ENCODE measurements at places on chromosomes 11 and 22. TPM values are rescaled to one million over a fixed set of nuclear protein-coding genes. Genes with fewer than 3 reads are reported as not detected.

DNA sequence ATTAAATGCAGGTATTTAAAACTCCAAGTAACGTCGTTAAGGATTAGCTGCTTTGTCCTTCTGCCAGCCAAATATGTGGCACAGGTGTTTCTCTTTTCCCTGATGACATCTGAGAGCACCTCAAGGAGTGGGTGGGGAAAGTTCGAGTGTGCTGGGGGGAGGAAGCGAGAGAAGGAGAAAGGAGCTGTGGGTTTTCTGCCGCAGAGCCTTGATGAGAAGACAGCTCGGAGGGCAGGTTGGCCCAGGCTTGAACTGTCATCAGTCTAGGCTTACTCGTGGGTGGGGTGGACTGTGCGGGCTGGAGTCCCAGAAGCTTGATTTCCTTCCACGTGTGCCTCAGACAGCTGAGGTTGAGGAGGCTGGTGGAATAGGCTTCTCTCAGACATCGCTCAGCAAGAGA is 15.2 kb upstream of the SORL1-AS1 start:
- peak; percentile 68 for DNase-seq
- no peaks in the 10 kb centered on the region for H3K27me3 ChIP-seq
- H3K27ac ChIP-seq, result peak overlapping the region; percentile 15
- H3K4me3 ChIP-seq, result no peak overlapping the region
- peaks cover 28% of the 10 kb centered on the region for H3K36me3 ChIP-seq

DNA sequence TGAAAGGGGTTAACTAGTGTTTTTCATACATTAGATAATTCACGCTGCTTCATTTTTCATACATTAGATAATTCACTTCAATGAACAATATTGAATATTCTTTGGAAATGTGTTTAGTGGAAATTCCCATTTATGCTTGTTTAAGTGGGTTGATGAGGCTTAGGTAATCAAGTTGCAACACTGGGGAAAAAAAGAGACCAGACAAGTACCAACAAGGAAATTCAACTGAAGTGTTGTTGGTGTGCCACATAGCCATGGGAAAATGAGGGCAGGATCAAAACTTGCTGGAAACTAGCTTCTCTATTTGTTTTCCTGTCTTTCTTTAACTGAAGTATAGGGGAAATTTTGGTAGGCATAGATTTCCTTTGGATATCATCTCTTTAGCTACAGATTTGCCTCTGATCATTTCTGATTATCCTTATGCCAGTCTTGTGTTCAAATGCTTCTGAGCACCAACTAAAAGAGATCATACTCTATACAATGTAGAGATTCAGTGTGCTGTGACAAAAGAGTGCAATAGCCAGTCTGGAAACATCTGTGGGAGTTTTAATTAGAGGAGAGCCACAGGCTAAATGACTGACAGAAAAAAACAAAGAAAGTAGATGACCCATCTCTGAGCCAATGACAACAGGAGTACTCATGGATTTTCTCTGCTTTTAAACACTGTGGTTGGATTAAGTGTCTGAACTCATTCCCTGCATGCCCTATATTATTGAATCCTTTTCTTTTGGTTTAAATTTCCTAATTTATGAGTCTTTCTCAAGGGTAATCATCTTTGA is 67.6 kb upstream of the CTSC start:
- no peaks in the 10 kb centered on the region for H3K27me3 ChIP-seq
- H3K36me3 ChIP-seq, result no peaks in the 10 kb centered on the region
- H3K4me3 ChIP-seq, result no peak overlapping the region
- no peak overlapping the region for H3K27ac ChIP-seq
- no peaks in the 10 kb centered on the region for H3K4me1 ChIP-seq

DNA sequence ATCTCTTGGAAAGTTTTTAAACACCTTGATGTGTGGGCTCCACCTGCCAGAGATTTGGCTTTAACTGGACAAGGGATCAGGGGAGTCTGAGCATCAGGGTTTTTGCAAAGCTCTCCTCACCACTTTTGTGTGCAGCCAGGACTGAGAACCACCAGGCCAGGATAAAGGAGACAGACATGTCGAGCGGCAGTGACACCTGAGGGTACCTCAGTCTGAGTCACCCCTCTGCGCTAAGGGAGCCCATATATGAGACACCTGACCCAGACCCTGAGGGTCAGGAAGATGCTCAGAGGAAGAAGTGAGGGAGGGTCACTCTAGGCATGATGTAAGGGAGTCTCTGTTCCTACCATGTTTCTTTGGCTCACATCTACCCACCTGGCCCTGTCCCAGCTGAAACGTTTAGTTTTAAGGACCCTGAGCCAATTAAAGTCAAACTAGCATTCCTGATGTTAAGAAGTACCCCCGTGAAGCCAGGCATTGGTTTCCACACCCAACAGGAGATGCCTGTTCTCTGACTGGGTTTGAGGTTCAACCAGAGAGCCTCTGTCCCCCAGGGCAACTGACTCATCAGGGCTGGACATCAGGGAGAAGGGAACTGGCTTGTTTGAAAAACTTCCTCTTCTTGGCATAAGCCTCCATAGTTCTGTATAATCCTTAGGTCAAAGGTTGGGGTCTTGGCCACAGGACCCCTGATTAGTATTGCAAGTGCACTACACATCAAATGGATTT is 72.4 kb upstream of the BIRC3 start:
- DNase-seq, result no peak
- no peaks in the 10 kb centered on the region for H3K36me3 ChIP-seq
- no peak overlapping the region for H3K27ac ChIP-seq
- H3K27me3 ChIP-seq, result no peaks in the 10 kb centered on the region
- H3K4me1 ChIP-seq, result no peaks in the 10 kb centered on the region

DNA sequence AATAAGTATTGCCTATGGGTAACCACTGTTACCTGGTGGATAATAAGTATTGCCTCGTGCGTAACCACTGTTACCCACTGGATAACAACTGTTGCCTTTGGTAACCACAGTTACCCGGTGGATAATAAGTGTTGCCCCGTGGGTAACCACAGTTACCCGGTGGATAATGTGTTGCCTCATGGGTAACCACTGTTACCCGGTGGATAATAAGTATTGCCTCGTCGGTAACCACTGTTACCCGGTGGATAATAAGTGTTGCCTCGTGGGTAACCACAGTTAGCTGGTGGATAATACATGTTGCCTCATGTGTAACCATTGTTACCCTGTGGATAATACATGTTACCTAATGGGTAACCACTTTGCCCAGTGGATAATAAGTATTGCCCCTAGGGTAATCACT is 9.8 kb upstream of the NXPE4 start:
- no peaks in the 10 kb centered on the region for H3K36me3 ChIP-seq
- no peak overlapping the region for H3K27ac ChIP-seq
- no peak overlapping the region for H3K4me3 ChIP-seq
- DNase-seq, result no peak
- no peaks in the 10 kb centered on the region for H3K27me3 ChIP-seq

DNA sequence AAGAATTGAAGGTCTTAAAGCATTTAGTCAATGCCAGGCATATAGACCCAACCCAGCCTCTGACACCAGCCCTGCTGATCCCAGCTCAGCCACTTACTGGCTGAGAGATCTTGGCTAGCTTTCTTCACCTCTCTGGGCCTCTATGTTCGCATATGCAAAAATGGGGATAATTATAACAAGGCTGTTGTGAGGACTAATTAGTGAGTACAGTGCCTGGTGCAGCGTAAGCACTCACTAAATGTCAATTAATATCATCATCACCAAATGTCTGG is 10.5 kb downstream of the CHST1 start:
- no peaks in the 10 kb centered on the region for H3K36me3 ChIP-seq
- H3K4me3 ChIP-seq, result no peak overlapping the region
- no peak for DNase-seq
- no peak overlapping the region for H3K27ac ChIP-seq
- no peaks in the 10 kb centered on the region for H3K4me1 ChIP-seq

DNA sequence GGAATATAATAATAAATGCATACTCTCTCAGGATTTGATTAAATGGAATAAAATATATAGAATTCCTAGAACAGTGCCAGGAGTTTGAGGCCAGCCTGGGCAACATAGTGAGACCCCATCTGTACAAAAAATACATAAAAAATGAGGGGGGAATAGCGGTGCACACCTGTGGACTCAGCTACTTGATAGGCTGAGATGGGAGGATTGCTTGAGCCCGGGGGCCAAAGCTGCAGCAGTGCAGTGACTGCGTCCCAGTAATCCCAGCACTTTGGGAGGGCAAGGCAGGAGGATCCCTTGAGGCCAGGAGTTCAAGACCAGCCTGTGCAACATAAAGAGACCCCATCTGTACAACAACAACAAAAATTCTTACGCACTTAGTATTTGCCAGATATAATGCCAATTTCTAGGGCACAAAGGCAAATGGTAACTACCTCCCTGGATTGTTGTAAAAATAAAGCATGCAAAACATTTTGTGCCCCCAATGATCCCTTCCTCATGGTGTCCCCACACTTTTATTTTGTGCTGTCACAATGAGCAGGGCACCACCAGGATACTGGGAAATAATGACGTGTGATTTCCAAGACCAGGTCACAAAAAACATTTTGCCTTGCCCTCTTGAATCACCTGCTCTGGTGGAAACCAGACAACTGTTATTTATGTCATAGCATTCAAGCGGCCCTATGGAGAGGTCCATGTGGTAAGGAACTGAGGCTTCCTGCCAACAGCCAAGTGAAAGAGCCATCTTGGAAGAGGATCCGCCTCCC is 18.3 kb upstream of the ZNF280A start:
- H3K4me3 ChIP-seq, result no peak overlapping the region
- no peak for DNase-seq
- H3K27me3 ChIP-seq, result peaks cover 2% of the 10 kb centered on the region
- H3K36me3 ChIP-seq, result no peaks in the 10 kb centered on the region
- H3K27ac ChIP-seq, result no peak overlapping the region

Gene PRODH
- 3.3 TPM for total RNA-seq

Gene ADAMTS15
- 1.8 TPM for total RNA-seq

DNA sequence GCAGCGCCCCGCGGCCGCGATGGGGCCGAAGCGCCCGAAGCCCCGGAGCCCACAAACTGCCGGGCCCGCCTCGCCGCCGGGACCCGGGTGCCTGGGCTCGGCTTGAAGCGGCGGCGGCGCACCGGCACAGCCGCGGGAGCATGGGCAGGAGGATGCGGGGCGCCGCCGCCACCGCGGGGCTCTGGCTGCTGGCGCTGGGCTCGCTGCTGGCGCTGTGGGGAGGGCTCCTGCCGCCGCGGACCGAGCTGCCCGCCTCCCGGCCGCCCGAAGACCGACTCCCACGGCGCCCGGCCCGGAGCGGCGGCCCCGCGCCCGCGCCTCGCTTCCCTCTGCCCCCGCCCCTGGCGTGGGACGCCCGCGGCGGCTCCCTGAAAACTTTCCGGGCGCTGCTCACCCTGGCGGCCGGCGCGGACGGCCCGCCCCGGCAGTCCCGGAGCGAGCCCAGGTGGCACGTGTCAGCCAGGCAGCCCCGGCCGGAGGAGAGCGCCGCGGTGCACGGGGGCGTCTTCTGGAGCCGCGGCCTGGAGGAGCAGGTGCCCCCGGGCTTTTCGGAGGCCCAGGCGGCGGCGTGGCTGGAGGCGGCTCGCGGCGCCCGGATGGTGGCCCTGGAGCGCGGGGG is 346 bp downstream of the FJX1 start:
- peaks cover 32% of the 10 kb centered on the region for H3K27me3 ChIP-seq
- peak overlapping the region; percentile 54 for H3K4me3 ChIP-seq
- peak overlapping the region; percentile 60 for H3K27ac ChIP-seq
- peaks cover 9% of the 10 kb centered on the region for H3K4me1 ChIP-seq

GRCh38 chr11:2555336-2555735 is 110.5 kb downstream of the KCNQ1 start:
- no peaks in the 10 kb centered on the region for H3K4me1 ChIP-seq
- no peaks in the 10 kb centered on the region for H3K36me3 ChIP-seq
- no peak for DNase-seq
- no peak overlapping the region for H3K27ac ChIP-seq

- H3K27me3 ChIP-seq, result peaks cover 3% of the 10 kb centered on the region
- H3K27ac ChIP-seq, result no peak overlapping the region
- no peaks in the 10 kb centered on the region for H3K4me1 ChIP-seq
- no peak overlapping the region for H3K4me3 ChIP-seq
Measured at GRCh38 chr11:69834811-69835800, 15.9 kb upstream of the FGF3 start.

GRCh38 chr11:35178873-35179272 is 39.9 kb downstream of the CD44 start:
- H3K27ac ChIP-seq, result peak overlapping the region; percentile 47
- DNase-seq, result no peak
- H3K4me1 ChIP-seq, result peaks cover 50% of the 10 kb centered on the region
- peaks cover 5% of the 10 kb centered on the region for H3K36me3 ChIP-seq
- H3K27me3 ChIP-seq, result no peaks in the 10 kb centered on the region
- H3K4me3 ChIP-seq, result no peak overlapping the region

DNA sequence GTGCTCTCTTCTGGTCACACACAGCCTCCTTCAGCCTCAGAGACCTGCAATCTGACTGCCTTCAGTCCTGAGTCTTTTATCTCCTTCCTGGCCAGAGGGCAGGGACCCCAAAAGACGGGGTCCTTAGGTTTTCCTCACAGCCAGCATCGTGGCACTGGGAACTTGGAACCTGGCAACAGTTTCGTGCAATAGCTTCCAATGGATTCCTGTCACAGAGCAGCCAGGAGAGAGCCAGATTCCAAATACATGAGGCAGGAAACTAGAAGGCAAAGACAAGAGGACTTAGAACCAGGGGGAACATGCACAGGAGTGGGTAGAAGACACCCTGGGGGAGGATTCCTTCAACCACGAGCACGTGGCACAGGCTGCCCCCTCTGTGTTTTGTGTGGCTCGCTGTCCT is 48.6 kb downstream of the C11orf91 start:
- no peak overlapping the region for H3K4me3 ChIP-seq
- DNase-seq, result no peak
- H3K4me1 ChIP-seq, result no peaks in the 10 kb centered on the region
- no peaks in the 10 kb centered on the region for H3K36me3 ChIP-seq
- H3K27me3 ChIP-seq, result no peaks in the 10 kb centered on the region

Gene C11orf87
- total RNA-seq, result not detected

Gene NNMT
- 0.99 TPM for total RNA-seq

Gene IGLL1
- 78.6 TPM for total RNA-seq

Gene CRACR2B
- total RNA-seq, result 0.57 TPM

GRCh38 chr22:46393873-46394272 is 58.4 kb downstream of the TRMU start:
- H3K36me3 ChIP-seq, result no peaks in the 10 kb centered on the region
- peaks cover 46% of the 10 kb centered on the region for H3K4me1 ChIP-seq
- H3K27ac ChIP-seq, result no peak overlapping the region
- H3K4me3 ChIP-seq, result no peak overlapping the region
- H3K27me3 ChIP-seq, result no peaks in the 10 kb centered on the region
- peak; percentile 27 for DNase-seq

DNA sequence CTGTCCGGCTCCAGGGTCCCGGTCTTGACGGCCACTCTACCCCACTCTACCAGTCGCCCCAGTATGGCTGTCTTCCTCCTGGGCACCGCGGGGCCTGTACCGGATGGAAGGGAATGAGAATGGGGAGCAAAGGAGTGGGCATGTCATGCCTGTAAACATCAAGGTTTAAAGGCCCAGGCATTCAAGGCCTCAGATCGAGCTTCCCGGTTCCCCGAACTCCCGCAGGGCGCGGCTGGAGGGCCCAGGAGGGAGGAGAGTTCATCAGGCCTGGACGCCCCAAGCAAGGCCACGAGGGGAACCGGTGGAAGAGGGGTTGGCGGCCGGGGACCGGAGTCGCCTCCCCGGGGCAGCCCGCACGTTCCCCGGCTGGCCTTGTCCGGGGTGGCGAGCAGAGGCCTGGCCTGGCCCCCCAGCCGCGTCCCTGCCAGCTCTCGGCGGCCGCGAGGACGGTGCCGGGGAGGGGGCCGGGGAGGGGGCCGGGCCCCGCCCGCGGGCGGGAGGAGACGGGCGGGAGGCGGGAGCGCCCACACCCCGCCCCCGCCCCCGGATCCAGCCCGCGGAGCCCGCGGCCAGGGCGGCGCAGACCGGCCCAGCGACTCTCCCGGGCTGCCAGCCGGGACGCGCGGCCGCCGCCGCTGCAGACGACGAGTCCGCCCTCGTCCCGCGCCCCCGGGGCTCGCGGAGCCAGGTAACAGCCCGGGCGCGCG is at the start of gene CDC42EP1:
CDC42EP1 (plus strand) TSS at position 580 of the 707 bp plus-strand sequence. CDS start 5,870 bp downstream, outside the sequence.
- H3K36me3 ChIP-seq, result no peaks in the 10 kb centered on the region
- no peaks in the 10 kb centered on the region for H3K4me1 ChIP-seq
- H3K27ac ChIP-seq, result no peak within 1 kb of the TSS
- DNase-seq, result no peak
- H3K27me3 ChIP-seq, result peaks cover 55% of the 10 kb centered on the region
